ENCODE measurements at places on chromosomes 3 and 15.

GRCh38 chr3:25144430-25144829, 283.6 kb upstream of the RARB start:
- no peak for DNase-seq

GRCh38 chr3:178706411-178706810, 170.2 kb downstream of the KCNMB2 start:
- no peak for DNase-seq

GRCh38 chr15:46618984-46619383, 984.2 kb downstream of the SQOR start:
- no peak for DNase-seq

DNA sequence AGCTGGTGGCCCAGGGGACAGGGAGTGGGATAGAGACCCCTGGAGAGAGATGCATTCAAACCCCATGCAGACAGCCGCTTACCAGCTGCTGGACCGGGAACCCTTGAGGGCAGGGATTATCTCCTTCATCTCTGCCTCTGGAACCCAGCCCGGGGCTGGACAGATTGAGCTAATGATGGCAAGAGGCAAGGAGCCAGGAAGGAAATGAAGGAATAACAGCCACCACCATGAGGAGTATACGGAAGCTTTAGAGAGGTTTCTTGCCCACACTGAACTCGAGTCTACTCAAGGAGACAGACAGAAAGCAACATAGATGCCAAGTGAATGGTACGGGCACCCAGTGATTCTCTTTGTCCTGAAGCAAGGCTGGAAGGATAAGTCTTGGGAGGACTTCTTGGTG, 23.2 kb downstream of the HAPLN3 start:
- DNase-seq = no peak

DNA sequence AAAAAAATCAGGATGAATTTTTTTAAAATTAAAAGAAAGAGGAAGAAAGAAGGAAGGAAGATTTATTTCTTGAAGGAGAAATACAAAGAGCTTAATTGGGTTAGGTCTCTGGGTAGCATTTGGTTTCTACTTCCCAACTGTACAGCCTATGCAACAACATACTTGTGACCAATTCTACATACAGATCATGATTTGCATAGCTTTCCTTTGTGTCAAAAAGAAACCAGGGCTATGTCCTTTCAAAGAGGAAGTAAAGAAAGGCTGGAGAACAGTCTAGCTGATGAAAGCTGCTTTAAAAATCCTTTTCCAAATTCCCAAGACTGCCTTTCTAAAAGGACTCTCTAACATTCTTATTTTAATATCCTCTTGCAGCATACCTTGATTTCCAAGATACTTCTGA, 6.1 kb upstream of the HGD start:
- DNase-seq = no peak

GRCh38 chr3:194399874-194400411, 877 bp upstream of the GP5 start:
- DNase-seq = no peak

DNA sequence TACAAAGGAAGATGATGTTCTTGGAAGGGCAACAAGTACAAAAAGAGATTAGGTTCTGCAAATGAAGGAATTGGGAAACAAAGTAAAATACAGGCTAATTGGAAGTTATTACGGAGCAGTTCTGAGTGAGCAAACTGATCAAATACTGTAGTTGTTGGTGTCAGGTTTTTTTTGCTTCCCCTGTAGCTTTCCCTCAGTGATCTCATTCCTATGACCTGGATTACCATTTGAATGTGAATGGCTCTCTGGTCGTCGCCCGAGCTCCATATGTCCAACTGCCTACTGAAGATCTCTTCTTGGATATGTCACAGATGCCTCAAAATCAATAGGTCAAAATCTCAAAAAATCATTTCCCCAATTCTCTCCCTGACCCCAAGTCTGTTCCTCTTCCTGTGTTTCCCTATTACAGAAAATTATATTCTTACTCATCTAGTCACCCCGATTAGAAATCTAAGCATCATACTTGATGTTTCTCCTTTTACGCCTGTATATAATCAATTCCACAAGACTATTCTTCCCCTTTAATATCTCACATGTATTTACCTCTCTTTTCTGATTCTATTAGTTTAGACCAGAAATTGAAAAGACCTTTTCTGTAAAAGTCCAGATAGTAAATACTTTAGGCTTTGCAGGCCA, 29.0 kb downstream of the GOLM2 start:
- DNase-seq = no peak

Measured in MCF 10A (cell line).